Stimulated activated CD4-positive, alpha-beta T cell treated with anti-CD3 and anti-CD28 coated beads, Interleukin-12 subunit alpha, Interleukin-12 subunit beta, amount 100 ng/mL, for 48 hours (primary cell): ENCODE measurements at places on chromosomes 2 and 18.

DNA sequence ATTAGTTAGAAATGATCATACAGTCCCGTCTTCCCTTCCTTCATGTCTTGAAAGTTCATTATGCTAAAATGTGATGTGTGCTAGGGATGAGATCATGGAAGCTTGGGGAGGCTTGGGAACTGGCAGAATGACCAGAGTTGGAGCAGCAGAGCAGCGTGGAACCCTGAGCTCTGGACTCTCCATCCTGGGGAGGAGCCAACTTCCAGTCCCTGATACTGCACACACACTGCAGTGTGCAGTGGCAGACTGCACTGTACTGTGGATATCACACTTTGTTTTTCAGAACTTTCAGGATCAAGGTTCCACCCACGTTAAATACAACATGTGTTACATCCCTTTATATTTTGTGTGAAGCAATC lies 27.3 kb upstream of the GREB1 start:
- DNase-seq = no peak

DNA sequence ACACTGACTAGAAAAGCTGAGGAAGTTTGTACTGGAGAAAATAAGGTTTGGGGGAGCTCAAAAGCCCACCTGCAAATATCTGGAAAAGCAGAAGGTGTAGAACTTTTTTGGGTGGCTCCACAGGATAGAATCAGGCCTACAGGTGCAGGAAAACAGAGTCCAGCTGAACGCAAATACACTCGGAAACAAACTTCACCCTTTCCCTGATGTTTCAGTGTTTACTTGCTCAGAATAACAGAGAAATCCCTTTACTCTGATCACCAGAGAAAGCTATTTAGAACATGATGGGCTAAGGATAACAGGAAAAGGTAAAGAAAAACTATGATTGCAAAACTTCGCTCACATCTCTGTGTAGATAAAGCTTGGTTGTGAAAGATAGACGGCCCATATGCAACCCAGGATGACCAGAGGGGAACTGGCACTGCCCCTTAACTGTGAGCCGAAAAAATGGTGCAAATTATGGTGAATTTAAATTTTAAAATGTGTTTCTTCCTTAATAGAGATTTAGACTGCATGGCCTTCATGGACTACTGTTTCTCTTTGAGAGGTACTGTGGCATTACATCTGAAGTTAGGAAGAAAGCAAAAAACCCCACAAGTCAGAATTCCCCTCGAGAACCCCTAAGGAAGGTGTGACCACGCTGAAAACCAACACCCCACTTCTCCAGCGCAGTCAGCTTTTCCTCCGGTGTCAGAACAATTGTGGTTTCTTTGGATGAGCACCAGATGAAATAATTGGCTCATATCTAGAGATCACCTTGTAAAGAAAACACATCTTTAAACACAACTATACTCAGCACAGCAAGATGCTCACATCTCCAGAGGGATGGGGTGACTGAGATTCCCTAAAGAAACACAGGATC lies 84.5 kb upstream of the TMEM247 start:
- DNase-seq = peak; percentile 8

DNA sequence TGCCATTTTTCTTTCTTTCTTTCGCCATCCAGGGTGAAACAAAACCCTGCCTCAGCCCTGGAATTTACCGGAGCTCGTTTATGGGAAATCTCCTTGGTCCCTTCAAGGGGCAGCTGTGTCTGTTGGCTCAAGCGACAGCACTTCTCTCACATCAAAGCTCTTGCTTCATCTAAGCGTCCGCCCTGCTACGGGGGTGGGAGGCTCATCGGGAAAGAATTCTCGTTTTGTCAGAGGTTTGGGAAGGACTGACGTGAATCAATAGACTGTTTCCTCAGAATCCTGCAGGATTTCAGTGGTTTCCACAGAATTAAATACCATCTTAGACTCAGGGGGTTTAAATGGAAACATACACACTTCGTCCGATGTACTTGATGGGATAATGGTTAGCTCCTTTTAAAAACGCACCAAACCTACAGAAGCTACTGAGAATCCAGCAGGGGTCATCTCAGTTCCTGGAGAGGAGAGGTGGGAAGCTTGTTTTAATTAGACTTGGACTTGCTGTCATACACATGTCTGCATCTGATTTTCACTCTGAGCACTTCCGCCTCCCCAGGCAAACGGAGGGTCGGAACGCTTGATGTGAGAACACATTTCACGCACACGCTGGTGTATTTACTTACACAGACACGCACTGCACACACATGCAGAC lies 91.6 kb downstream of the ASB1 start:
- no peak for DNase-seq

- DNase-seq = no peak
These were observed 44.2 kb upstream of the DNMT3A start for GRCh38 chr2:25385910-25386309.

- no peak for DNase-seq
These were observed 41.3 kb downstream of the PARD3B start for GRCh38 chr2:204586444-204587180.

DNA sequence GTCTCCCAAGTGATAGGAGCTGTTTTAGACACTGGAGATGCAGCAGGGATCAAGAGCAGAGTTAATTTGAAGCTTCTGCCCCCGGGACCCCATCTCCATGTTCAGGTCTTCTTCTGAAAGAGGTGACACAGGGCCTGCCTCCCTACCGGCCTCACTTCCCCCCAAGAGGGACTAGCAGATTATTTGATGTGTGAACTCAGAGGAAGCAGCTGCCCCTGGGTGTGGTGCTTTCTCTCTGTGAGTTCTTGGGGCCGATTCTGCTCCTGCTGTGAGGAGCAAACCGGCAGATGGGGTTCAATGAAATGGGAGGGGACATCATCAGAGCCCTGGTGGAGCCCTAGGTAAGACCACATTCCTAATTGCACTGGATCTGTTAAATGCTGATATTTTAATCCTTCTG lies 193.4 kb downstream of the FBXO15 start:
- DNase-seq = no peak

GRCh38 chr18:61694236-61694635 lies 198.6 kb downstream of the RNF152 start:
- no peak for DNase-seq

DNA sequence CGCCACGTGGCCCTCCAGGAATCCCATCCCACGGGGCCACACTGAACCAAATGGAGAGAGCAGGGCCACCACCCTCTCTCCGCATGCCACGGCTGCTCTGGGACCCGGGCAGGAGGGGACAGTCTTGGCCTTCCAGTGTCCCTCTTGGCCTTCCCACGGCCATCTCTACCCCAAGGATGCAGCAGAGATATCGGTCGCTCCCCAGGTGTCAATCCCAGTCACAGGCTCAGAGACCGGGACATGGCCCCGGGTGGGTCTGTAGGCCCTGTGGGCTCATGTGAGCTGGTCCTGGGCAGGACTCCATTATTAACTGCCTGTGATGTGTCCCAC lies 15.3 kb downstream of the CAPN10 start:
- no peak for DNase-seq

DNA sequence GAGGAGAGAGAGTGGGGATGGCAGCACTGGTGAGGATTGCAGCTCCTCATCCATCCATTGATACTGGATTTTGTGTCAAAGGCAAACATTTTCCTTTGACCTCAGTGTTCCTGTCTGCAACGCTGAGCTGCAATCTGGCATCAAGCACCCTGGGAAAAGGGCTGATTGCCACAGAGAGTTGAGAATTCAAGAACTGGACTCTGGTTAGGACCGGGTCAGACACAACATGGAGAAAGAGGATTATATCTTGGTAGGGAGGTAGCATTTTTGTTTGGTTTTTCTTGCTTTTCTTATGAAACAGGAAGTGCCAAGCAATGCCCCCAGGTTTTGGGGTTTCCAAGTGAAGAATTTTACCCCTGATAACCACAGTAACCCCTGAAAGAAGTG lies 81.9 kb upstream of the PKDCC start:
- DNase-seq = no peak

DNA sequence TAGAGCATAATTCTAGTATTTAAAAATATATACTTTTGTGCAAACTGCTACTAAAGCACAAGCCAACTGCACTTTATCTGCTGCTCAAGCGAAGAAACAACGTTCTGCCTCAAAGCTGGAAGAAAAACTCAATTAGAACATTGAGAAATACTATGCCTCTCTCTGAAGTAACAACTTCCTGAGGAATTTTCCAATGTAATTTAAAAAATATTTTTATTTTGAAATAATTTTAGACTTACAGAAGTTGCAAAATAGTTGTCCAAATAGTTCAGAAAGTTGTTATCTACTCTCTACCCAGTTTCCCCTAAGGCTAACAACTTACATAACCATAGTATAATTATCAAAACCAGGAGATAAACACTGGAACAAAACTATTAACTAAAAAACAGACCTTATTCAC lies 12.3 kb upstream of the POLI start:
- no peak for DNase-seq

- DNase-seq = no peak
These were observed 9.9 kb downstream of the TMBIM1 start for GRCh38 chr2:218282173-218282991.

DNA sequence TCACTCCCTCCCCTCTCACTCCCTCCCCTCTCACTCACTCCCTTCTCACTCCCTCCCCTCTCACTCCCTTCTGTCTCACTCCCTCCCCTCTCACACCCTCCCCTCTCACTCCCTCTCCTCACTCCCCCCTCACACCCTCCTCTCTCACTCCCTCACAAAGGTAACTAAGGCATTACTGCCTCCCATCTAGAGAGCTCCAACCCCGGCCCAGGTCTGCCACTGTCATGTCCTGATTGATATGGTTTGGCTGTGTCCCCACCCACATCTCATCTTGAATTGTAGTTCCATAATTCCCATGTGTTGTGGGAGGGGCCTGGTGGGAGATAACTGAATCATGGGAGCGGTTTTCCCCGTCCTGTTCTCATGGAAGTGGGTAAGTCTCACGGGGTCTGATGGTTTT lies 359.9 kb upstream of the MYT1L start:
- DNase-seq = no peak

- DNase-seq = no peak
These were observed 897.3 kb upstream of the DDX18 start for GRCh38 chr2:116917196-116917595.

DNA sequence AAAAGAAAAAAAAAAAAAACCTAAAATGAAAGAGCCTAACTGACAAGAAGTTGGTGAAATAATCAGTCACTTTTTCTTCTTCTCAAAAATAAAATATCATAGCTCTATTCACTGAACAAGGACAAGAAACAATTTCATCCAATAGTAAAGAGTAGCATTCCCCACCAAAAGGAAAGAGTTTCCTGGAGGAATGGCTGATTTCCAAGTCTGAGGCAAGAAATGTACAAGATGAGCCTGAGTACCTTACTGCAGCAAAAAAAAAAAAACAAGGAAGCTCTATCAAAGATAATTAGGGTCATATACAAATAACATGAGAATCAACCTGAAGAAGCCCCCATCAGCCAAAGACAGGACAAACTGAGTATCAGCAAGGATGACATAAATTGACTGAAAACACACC lies 11.5 kb downstream of the ROCK1 start:
- DNase-seq = no peak

DNA sequence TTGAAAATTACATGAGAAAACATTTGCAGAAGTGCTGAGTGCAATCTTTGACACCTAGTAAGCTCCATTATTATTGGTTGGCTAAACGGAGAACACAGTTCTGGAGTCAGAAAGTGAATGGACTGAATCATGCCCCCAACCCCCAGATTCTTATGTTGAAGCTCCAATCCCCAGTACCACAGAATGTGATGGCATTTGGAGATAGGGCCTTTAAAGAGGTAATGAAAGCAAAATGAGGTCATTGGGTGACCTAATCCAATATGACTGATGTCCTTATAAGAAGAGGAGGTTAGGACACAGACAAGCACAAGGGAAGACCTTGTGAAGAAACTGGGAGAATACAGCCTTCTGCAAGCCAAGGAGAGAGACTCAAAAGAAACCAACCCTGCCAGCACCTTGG lies 200.9 kb upstream of the EPAS1 start:
- DNase-seq = no peak

DNA sequence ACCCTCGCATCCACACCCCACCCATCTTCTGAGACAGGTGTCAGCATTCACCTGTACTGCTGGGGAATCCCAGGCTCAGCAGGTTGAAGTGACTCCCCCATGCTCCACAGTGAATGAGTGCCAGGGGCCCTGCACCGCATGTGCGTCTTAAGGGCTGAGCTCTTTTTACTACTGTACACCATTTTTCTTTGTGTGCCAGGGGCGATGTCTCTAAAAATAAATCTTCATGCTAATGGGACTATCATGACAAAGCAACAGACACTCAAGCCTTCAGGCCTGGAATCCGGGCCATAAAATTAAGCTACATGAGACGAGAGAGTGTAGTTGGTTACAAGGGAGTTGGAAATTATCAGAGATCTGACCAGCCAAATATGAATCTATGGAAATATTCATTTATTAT lies 294.8 kb downstream of the LPIN1 start:
- DNase-seq = no peak

DNA sequence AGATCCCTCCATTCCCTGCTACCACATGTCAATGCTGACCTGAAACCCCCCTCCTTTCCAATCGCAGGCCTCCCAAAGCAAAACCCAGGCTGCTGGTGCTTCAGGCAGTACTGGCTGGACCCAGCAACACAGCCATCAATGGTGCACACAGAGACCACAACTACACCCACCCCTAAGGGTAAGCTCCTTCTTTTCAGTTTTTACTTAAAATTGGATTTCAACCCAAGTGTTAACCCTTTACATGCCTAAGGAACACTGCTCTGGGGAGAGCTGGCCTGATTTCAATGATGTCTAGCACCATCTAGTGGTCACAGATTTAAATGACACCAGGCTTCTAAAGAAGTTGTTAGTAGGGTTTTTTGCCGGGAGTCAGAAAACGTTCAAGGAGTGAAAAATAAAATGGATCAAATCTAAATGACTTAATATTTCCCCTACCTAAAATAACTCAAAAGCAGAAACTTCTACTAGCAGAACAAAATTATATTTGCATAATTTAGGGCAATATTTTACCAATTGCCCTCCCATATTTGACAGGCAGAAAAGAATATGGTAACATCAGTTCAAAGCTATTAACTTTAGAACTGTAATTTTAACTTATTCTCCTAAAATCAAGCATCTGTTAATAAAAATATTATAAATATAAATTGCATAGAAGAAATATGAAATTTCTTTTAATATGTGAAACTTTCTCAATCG lies 24.6 kb downstream of the FECH start:
- no peak for DNase-seq

DNA sequence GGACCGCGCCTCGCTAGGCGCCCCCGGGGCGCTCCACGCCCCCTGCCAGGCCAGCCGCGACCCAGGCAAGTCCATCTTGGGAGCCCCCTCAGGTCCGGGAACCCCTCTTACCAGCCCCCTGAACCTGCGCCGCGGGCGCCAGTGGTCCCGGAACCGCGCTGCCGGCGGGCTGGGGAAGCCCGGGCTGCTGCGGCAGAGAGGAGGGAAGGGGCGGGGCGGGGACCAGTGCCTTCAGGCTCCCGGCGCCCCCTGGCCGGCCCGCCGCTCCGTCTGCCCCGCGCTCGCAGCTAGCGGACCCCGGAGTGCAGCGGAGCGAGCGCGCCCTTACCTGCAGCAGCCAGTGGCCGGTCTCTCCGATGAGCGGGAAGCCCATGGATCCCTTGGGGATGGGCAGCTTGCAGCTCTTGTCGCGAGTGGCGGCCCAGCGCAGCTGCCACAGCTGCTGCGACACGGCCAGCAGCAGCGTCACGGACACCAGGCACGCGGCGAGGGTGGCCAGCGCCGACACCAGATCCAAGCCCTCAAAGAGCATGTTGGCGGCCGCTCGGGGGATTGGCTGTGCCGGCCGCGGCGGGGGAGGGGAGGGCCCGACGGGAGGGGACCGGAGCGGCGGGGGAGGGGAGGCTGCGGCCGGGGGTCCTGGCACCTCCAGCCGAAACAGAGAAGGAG lies at the start of gene CYP26B1:
CYP26B1 (minus strand) TSS at position 560 of the 669 bp plus-strand sequence; CDS start at position 532, 28 bp downstream.
- DNase-seq = no peak
